ENCODE measurements at places on chromosomes 1 and 21.

GRCh38 chr1:228648647-228649383 lies 86.5 kb upstream of the RHOU start:
- no peak for DNase-seq

GRCh38 chr21:27372381-27372780 lies 405.5 kb upstream of the ADAMTS5 start:
- DNase-seq: no peak

DNA sequence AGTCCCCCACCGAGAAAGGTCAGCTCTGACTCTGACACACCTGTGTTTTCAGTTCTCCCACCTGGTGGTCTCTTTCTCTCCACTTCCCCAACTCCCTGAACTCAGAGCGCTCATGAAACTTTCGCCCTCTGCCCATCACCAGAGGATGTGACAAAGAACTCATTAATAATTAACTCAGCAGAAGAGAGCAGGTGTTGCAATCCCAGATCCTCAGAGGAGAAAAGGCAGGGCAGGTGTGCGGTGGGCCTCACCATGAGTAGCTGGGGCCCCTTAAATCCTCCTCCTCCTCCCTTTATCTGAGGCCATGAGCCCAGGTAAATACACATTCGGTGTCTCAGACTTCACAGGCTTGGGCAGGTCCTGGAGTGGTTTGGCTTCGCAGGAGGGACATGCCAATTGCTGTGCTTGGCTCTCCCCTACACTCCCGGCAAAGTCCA lies 1.7 kb upstream of the LAMB3 start:
- no peak for DNase-seq

DNA sequence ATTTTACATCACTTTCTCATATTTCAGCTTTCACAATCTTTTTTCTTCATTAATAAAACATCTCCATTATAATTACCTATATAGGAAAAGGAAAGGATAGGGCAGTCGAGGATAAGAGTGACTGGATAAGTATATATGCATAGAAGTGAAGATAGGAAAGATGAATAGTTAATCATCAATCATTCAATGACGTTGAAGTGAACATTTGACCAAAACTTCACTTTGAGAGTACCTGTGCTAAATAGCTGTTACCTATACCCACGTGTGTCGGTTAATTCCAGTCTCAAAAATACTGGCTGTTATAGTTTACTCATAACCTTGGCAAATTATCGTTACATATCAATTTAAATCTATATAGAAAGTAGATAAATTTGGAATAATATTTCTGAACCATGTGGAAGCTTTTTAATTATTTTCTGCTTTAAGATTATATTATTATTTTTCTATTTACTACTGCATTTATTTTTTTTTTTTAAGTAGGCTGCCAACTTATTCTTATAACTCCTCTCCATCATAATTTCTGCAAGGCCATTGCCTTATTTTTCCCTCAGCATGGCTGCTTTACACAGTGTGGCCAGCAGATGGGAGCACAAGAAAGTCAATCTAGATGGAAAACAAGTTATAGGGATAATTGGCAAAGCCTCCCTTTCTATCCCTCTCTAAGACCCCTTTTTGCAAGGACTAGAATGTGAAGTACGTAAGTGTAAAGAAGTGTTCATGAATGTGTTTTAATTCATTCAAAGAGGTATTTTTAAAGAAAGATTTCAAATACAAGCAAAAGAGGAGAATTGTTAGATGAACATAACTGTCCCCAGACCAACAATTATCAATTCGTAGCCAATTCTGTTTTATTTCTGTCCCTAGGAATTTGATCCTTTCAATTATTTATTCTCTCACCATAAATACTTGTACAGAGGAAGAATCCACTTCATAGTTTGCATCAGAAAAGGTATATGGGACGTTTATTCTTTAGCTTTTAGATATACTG lies 290.4 kb downstream of the KCNT2 start:
- no peak for DNase-seq

GRCh38 chr1:31505911-31506497 lies 70.3 kb upstream of the TINAGL1 start:
- DNase-seq: peak; percentile 45

- DNase-seq: peak; percentile 56
Observed at GRCh38 chr1:229664133-229664689, 38.2 kb downstream of the URB2 start.
